Naive thymus-derived CD8-positive, alpha-beta T cell (primary cell): ENCODE measurements at places on chromosomes 16 and 17.

DNA sequence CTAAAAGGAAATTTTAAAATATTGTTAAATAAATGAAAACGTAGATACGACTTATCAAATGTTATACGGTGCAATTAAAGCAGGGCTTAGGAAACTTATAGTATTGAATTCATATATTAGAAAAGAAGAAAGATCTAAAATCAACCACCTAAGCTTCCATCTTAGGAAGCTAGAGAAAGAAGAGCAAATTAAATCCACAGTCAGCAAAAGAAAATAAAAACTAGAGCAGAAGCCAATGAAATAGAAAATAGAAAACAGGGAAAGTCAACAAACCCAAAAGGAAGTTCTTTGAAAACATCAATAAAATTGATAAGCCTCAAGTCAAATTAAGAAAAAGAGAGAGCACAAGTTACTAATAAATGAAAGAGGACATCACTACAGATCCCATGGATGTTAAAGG lies 74.6 kb upstream of the CACNG5 start:
- DNase-seq = no peak

DNA sequence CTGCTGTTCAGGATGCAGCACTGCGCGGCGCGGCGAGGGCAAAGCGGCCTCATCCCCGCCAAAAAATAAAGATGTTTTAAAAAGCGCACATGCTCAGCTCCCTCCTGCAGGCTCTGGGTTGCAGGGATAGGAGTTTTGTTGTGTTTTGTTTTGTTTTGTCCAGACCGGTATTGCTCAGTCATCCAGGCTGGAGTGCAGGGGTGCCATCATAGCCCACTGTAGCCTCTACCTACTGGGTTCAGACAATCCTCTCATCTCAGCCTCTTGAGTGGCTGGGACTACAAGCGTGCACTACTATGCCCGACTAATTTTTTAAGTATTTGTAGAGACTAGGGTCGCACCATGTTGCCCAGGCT lies 636 bp downstream of the WWOX start:
- DNase-seq = no peak

DNA sequence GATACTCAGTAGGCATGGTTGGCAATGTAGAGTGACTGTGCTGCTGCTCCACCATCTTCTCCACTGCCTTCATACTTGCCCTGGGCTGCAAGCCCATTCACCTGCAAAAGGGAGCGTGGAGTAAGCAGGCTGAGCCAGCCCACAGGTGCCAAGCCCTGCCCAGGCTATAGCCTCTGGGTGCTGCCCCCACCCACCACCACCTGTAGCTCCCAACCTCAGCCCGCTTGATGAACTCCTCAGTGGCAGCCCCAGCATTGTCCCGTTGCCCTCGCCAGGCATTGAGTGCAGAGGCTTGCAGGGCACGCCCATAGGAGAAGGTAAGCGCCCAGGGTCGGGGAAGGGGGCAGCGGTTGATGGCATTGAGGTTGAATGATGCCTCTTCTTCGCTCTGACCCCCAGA lies 2.2 kb upstream of the PIGS start:
- DNase-seq = no peak

DNA sequence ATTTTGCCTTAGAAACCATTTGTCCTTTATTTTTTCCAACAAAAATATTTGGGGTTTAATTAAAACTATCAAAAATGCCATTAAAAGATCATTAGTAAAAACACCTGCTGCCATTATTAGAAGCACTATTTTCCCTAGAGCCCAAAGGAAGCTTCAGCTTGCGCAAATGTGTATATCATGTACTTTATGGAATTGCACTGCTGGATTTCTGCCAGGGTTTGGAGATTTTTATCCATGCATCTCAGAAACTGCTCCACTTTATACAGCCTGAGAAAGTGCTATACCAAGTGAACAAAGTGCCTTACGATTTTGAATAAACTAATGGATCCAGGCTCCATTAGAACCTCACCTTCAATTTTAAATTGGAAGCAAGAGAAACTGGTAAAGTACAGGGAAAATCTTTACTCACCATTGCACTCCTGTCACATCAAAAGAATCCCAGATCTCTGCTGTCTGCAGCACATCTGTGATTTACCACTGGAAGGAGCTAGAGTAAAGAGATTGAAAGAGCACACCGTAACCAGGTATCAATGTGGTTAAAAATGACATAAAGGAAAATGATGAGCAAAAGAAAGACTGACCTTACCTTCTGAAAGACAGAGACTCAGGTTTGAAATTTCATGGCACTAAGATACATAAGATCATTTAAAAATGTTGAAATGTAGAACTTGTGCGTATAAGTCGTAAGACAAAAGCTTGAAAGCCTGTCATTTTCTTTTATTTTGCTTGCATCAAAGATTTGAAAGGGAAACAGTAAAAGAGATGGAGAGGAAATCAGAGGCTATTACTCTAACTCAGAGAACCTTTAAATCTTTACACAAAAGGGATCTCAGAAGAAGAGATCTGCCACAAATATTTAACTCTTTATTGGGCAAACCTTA lies 678.1 kb upstream of the GOT2 start:
- no peak for DNase-seq

DNA sequence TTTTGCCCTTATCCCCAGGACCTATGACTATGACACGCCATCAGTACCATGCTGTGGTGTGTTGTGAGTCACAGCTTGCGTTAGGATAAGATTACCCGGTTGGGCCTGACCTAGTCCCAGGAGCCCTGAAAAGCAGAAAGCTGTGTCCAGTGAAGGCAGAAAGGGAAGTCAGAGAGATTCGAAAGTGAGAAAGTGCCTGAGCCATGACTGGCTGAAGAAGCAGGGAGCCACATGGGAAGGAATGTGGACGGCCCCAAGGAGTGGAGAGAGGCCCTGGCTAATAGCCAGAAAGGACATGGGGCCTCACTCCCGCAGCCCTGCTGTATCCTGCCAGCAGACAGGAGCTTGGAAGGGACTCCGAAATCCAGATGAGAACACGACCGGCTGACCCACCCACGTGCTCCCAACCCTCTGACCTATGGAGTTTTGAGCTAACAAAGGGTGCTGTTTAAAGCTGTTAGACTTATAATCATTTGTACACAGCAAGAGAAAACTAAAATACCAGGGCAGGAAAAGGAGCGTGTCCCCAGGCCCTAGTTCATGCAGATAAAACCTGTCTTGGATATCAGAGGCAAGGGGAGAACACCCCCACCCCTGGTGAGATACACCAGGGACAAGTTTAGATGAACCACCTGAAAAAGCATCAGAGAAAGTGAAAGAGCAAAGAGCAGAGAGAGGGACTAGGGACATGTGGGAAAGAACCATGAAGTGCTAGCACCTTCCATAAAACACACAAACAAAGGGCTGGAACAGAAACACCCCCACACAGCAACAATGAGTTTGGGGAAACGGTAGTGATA lies 115.3 kb downstream of the SLC39A11 start:
- DNase-seq = no peak

- no peak for DNase-seq
Observed at GRCh38 chr17:41480136-41480535, 815 bp downstream of the KRT35 start.

GRCh38 chr17:47987240-47987835 lies 16.4 kb downstream of the CDK5RAP3 start:
- DNase-seq = no peak
